Stimulated activated CD8-positive, alpha-beta memory T cell treated with anti-CD3 and anti-CD28 coated beads, Interleukin-4, amount 100 ng/mL, for 1 hour (primary cell): ENCODE measurements at places on chromosomes 5 and 9.

- no peak for DNase-seq
Observed at GRCh38 chr5:157067005-157067404, 8.1 kb upstream of the HAVCR1 start.

DNA sequence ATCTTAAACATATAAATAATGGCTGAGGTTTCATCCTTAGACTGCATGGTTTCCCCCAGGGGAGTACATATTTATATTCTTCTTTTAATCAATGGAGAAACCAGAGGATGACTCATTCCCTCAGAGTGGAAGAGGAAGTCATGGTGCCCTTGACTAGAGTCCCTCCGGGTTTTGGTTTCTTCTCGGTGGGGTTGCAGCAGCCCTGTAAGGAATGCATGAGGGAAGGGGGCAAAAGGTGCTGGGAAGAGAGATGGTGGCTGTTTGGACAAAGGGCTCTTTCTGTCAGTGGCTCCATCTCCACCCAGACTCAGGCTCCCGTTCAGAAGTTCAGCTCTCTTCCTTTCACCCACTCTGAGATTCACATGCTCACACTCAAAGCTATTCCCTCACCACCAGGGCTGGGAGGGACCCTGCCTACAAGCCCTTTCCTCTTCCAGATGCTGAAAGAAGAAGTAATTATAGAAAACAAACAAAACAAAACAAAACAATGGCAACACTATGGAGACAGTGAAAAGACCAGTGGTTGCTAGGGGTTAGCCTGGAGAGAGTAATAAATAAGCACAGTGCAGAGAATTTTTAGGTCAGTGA lies 129.8 kb upstream of the IL12B start:
- no peak for DNase-seq

DNA sequence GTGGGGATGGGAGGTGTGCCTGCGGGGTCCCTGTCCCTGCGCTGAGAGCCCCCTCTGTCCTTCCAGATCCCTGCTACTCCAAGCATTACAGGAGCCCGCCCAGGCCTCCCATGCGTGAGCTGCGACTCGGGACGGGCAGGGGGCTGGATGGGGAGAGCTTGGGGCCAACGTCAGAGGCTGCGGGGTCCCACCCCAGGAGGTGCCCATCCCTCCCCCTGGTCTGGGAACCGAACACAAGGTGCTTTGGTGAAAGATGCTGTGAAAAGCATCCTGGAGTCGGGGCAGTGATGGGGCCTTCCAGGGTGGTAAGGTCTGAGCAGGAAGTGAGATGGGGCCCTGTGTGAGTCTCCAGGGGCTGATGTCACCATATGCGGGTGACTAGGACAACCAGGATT lies 2.7 kb downstream of the LCN9 start:
- DNase-seq, result no peak

- DNase-seq, result no peak
Observed at GRCh38 chr5:143916451-143916850, 104.5 kb downstream of the HMHB1 start.

- no peak for DNase-seq
Observed at GRCh38 chr5:6573651-6574101, 59.2 kb downstream of the NSUN2 start.

DNA sequence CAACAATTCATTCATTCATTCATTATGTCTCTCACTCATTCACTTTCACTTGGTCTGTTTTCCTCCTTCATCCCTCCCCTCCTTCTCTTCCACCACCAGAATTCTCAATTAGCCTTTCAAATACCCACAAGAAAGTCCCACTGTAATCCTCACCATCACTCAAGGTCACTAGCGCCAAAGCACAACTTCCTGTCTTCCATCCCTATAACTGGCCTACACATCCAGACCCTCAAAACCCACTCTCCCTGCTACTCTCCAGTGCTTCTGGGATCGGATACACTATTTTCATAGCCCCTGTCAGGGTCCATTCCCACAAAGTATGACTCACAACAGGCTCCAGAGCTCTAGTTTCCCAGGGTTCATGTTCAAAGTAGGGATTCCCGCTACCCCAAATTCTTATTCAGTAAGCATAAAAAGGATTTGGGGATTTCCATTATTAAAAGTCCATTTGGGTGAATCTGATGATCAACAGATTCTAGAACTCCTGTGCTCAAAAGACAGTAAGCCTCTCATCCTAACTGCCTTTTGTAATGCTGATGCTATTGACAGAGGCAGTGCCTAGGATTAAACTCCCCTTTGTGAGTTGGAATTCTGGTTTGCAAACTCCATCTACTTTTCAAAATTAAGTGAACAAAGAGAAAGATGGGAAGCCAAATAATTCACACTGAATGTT lies 250.9 kb downstream of the SEMA5A start:
- no peak for DNase-seq

GRCh38 chr5:92023555-92023954 lies 640.4 kb upstream of the ARRDC3 start:
- no peak for DNase-seq

DNA sequence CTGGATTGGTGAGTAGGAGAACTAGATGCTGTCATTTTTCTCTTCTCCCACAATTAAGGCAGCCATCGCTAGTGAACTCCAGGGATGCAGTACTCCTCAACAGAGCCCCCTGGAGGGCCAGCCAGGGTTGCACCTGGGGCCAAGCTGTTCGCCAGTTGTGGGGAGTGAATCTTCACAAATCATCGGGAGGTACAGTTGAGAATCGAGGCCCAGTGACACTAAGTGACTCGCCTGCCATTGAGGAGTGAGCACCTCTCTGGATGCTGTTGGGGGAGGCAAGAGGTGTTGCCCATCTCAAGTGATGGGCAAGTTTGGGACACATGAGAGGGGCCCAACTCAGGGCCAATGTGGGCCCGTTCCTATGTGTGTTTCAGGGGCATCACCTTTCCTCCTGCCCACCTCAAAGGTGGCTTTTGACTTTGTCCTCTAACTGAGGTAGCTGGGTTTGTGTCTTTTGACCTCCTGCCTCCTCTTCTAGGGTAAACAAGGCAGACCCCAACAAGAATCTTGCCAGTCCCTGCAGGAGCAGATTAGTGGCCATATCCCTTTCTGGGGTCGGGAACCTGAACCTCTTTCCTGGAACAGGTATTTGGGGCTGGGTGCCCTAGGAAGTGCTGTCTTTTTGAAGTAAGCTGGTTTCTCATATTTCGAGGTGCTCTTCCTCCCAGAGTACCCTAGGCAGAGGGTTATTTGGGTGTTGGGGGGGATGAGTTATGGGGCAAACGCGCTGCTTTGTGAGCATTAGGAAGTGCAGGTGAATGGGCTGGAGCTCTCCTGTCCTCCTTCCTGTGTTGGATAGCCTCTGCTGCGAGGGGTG lies 181.2 kb downstream of the MACROH2A1 start:
- DNase-seq, result no peak
